ELR (cell line): ENCODE measurements at places on chromosomes 6 and 20.

DNA sequence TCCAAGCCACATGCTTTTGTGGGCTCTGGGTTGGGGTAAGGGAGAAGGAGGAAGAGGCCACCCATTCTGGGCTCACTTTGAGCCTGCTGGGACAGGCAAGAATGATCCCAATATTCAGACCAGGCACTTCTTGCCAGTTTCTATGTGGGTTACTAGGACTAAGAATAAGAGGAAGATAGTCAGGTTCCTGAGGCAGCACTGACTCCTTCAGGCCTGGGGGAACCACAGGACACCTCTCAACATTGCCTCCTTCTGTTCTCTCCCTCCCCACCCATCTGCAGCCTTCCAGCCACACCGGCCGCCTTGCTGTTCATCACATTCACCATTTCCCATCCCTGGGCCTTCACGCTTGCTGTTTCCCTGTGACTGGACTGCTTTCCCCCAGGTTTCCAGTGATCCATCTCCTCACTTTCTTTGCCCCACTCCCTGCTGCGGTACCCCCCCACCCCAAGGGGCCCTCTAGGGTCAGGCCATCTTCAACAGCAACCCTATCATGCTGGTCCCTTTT, 69.2 kb upstream of the SIRPA start:
- no peak for DNase-seq

- peak; percentile 17 for DNase-seq
Measured at GRCh38 chr6:16901782-16902181, 140.5 kb upstream of the ATXN1 start.

DNA sequence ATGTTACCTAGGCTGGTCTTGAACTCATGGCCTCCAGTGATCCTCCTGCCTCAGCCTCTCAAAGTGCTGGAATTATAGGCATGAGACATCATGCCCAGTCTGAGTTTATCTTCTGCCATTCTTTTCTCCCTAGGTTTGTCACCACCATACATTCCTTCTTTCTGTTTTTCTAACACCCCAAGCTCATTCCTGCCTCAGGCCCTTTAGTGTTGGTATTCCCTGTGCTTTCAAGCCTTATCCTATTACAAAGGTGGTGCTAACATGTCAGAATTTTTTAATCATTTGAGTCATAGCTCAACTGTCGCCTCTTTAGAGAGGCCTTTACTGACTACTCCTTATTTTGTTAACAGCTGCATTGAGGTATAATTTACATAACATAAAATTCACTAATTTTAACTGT, 221.1 kb upstream of the PRSS16 start:
- no peak for DNase-seq

- DNase-seq: peak; percentile 98
Measured at GRCh38 chr20:19992996-19993908, 23.9 kb upstream of the NAA20 start.

- DNase-seq: no peak
Measured at GRCh38 chr20:14291502-14291901, 45.9 kb downstream of the FLRT3 start.

DNA sequence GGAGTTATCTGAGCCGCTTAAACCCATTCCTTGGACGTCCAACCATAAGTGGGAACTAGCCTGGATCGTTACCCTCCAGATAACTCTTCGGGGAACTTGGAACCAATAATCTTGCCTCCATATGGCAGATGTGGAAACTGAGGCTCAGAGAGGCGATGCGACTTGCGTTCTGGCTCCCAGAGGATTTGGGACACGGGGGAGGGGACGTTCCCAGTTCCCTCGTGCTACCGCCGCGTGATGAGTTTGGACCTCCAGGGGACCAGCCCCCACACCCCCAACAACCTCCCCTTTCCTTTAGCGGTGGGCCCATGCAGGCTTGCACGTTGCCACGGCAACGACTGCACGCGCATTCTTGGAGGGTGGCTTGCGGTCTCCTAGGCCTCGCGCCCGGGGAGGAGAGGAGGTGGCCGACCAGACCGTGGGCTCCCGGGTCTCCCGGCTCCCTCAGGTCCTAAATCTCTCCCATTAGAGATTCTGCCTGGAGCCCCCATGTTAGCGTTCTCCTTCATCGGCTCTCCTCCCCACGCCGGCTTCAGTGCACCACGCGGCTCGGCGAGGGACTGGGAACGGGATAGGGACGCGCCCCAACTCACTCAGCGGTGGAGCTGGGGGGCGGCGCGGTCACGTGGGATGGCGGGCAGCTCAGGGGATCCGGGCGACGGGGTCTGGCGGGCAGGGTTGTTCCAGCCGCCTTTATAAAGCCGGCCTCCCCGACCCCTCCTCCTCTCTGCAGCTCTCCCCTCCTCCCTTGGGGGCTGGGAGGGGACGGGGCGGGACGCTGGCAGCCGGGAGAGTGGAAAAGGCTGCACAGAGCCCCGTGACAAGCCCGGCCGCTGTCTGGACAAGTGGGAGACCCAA, at the start of gene PLTP:
Gene PLTP (minus strand): TSS at position 670 of the 858 bp plus-strand sequence. CDS start 703 bp downstream, outside the sequence.
- DNase-seq: peak; percentile 63

- no peak for DNase-seq
Measured at GRCh38 chr6:24987446-24988115, 51.8 kb upstream of the RIPOR2 start.

DNA sequence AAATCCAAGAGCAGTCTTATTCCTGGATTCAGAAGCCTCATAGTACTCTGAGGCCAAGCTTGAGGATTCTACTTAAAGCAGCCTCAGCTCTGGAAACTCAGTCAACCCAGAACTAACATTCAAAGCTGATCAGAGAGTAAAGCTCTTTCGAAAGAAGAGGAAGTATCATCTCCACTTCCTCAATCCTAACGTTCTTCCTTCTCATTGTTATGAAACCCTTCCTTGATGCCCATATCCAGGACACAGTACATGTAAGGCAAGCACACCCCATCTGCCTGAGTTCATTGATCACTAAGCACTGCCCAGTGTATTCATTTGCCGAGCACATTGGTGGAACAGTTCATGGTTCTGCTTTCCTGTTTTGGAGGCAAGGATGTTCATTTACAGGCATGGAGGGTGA, at the start of gene IPCEF1:
Gene IPCEF1 (minus strand): TSS at position 114 of the 400 bp plus-strand sequence. CDS start 90,856 bp downstream, outside the sequence.
- DNase-seq: no peak

DNA sequence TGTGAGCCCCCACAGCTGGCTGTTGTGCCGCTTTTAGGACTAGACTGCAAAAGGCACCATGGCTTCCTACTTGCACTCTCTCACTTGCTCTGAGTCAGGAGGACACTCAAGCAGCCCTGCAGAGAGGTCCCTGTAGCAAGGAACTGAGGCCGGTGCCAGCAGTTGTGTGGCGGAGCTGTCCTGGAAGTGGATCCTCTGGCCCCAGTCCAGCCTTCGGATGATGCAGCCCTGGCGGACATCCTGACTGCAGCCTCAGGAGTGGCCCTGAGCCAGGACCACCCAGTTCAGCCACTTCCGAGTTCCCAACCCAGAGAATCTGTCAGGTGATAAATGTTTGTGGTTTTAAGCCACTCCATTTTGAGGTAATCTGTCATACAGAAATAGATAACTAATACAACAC, 17.5 kb downstream of the CTCFL start:
- DNase-seq: peak; percentile 48

DNA sequence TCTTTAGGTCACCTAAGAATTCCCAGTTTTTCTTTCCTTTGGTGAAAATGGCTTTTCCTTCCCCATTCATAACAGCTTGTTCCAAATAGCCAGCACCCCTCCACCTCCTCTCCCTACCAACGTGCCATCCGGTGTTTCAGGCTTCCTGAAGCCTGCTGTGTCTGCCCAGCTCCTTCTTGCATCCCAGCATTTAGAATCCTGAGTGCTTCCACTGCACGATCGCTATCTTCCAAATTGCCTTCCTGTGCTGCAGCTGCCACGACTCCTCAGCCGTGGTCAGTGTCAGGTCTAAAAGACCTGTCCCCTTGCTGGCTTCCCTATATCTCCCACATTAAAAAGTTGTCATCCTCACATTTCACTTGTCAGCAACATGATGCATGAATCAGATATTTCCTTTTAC, 550.3 kb upstream of the JARID2 start:
- no peak for DNase-seq

DNA sequence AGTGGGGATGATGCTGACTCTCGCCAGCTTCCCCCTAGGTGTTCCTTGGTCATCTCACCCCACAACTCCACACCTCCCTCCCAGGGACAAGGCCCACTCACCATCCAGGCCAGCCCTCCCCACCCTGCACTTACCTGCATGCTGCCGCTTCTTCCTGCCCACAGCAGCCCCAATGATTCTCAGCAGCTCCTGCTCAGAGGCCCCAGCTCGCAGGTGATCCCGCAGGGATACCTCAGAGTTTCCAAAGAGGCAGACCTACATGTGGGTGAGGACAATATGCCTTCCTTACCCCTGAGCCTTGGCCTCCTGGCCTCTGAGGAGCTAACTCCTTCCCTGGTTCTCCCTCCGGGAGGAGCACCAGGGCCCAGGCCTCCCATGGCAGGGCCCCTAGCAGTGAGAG, 24.6 kb downstream of the MOCS1 start:
- DNase-seq: no peak
